ENCODE measurements at places on chromosomes 4 and X.
A peak's percentile ranks its signal among the peaks of the same experiment; 100 is the strongest.

DNA sequence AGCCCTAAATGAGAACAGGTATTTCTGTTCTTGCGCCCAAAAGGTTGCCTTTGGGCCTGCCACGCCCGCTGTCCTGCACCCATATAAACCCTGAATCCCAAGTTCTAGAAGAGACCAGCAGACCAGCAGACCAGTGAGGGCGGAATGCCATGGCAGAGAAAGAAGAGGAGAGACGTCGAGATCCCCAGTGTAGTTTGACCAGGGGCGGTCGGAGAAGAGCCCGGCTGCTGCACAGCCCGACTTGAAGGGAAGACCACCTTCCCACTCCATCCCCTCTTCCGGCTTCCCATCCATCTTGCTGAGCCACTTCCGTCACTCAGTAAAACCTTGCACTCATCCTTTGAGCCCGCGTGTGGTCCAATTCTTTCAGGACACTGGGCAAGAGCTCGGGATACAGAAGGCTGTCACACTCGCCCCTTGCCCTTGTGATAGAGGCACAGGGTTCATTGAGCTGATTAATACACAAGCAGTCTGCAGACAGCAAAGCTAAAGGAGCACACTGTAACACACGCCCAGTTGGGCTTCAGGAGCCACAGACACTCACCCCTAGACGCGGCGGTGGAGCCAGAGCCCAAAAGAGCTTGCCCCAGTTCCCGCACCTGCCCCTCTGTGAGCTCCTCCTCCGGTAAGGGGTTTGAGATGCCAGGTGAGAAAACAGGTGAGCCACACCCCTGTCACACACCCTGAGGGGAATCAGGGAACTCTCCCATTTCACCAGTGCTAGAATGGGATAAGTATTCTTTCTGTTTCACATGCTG lies 230.8 kb downstream of the PCDH10 start:
- no peak for DNase-seq

- no peak for DNase-seq
These were observed 109.6 kb downstream of the PACRGL start for GRCh38 chr4:20809812-20810211.

GRCh38 chrX:39886282-39886681 lies 211.5 kb downstream of the BCOR start:
- DNase-seq = no peak

DNA sequence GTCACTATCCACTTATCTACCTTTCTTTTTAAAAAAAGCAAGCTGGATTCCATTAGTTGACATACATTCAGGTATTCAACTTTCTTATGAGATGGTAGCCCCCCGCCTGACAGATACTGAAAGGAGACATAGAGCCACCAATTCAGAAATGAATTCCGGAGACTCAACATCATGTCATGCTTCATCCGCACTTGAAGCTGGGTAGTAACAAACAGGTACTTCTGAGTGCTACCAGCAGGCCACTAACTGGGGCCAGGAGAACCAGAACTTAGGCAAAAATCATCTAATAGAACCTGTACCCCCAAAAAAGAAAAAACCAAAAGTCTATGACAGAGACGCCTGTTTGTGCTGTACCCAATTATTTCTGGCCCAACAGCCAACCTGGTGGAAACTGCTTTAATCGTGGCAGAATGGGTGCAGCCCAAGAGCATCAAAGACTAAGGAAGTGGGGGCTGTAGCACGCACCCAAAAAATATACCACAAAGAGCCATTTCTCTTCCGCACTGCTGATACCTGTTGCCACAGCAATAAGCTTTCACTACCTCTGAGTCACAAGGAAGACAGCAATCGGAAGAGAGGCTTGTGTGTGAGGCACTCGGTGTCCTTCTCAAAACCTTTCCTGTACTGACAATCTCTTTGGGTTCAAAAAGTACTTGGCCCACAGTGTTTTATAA lies 84.8 kb downstream of the AFAP1 start:
- DNase-seq = no peak

- DNase-seq = no peak
These were observed 58.3 kb upstream of the DOCK11 start for GRCh38 chrX:118437283-118437682.

DNA sequence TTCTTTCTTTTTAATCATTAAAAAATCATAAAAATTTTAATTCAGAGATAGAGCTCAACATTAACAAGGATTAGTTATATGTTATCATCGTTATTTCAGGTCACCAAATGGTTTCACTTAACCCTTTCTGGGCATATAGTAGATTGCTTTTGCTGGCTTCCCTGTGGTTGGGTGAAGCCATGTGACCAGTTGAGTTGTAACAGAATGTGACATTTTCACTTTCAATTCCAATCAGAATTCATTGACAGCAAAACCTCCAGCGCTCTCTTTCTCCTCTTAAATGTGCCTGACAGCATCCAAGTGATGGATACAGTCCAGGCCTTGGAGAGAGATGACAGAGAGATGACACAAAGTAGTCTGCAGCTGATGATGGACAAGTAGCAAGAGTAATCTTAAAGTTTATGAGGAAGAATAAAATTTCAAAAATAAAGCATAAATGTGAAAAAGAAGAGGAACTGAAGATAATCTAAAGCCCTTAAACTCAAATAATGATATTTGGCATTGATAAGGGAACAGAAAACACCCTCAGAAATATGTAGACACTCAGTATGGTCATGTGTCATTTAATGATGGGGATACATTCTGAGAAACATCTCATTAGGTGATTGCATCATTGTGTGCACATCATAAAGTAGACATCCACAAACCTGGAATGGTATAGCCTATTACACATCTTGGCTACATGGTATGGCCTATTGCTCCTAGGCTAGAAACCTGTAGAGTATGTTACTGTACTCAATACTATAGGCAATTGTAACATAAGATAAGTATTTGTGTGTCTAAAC lies 92.3 kb upstream of the QRFPR start:
- DNase-seq = no peak

- peak; percentile 92 for DNase-seq
These were observed 669 bp downstream of the IRF2 start for GRCh38 chr4:184473499-184474262.

- DNase-seq = peak; percentile 81
These were observed 234.8 kb upstream of the JADE1 start for GRCh38 chr4:128574706-128575105.

GRCh38 chr4:70533791-70534190 lies 15.4 kb downstream of the AMTN start:
- no peak for DNase-seq

- DNase-seq = no peak
These were observed 81.1 kb upstream of the SH3RF1 start for GRCh38 chr4:169351872-169352271.

GRCh38 chr4:79917246-79917645 lies 155.8 kb downstream of the ANTXR2 start:
- no peak for DNase-seq

GRCh38 chr4:8230033-8230432 lies 30.9 kb downstream of the SH3TC1 start:
- no peak for DNase-seq

GRCh38 chr4:3676907-3677747 lies 89.1 kb upstream of the ADRA2C start:
- peak; percentile 39 for DNase-seq

DNA sequence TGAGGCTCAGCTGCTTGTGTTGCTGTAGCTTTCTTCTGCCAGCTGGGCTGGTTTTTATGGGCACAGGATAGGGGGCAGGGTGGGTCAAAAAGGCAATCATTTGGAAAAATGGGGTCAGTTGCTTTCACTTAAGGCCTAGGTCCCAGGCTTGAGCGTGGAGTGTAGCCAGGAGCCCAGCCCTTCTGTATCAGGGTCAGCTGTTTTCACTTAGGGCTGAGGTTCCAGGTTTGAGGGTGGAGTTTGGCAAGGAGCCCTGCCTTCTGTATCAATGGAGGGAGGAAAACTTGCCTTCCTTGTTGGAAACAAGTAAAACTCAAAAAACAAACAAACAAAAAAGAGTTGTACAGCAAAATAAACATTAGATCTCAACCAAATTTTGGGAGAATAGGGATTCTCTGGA lies 37.0 kb upstream of the UGT8 start:
- DNase-seq = no peak

GRCh38 chrX:97200454-97200853 lies 316.7 kb downstream of the RPA4 start:
- no peak for DNase-seq

DNA sequence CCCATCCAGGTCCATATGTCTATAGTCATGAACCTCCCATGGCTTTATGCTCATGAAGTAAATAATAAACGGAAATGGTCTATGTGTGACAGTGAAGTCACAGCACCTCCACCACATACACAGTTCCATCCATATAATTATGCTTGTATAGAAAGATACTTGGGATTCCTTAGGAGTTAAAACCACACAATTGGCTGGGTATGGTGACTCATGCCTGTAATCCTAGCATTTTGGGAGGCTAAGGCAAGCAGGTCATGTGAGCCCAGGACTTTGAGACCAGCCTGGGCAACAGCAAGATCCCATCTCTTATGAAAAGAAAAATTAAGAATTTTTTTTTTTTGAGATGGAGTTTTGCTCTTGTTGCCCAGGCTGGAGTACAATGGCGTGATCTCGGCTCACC lies 55.6 kb upstream of the RBM47 start:
- no peak for DNase-seq

DNA sequence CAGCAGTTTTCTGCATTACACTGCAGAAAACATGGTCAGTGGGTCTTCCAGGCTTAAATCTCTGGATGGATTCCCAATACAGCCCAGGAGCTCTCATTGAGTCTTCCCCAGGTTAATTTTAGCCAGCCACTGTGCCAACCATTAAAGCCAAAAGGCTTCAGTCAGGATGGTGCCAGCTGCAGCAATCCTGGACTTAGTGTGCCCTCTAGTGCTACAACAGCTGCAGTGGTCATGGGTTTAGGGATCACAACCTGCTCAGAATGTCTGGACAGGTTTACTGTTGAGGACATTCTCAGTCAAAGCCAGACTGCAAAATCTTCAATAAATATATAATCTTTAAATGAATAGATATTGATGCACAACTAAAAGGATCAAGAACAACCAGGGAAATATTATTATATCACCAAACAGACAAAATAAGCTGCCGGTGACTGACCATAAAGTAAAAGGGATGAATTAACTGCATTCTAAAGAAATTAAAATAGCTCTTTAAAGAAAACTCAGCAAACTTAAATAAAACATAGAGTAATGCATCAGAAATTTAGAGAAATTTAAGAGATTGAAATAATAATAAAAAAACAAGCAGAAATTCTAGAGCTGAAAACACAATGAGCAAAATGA lies 639.9 kb downstream of the SPOCK3 start:
- DNase-seq = no peak

DNA sequence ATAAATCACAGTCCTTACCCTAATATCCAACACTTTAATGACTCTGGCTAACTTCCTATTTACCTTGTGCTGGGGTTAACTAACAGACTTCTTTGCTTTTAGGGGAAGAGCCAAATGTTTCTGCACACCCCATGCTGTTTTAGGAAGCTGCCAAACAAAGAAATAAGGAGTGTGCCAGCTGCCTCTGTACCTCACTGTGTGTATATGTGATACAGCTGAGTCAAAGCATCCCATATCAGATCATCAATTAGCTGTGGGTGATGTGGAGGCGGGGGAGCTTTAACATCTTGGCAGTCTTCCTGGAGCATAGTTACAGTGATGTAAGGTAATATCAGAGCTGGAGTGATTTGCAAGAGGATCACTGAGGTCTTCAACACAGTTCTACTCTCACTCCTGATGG lies 95.4 kb downstream of the COL25A1 start:
- no peak for DNase-seq

- DNase-seq = no peak
These were observed 212.4 kb upstream of the CASK start for GRCh38 chrX:42135583-42136228.

- DNase-seq = no peak
These were observed 9.6 kb upstream of the EXOSC9 start for GRCh38 chr4:121791481-121791880.

- no peak for DNase-seq
These were observed 2.6 kb upstream of the OTUD4 start for GRCh38 chr4:145183023-145183422.

Measured in spleen (tissue), 13 donors.